ENCODE measurements at places on chromosomes 11 and 22. TPM values are rescaled to one million over a fixed set of nuclear protein-coding genes. Genes with fewer than 3 reads are reported as not detected.

Gene LRRC56
- 0.54 TPM for total RNA-seq

Gene SCUBE1
- total RNA-seq, result 7.4 TPM

Gene OR56A1
- not detected for total RNA-seq

Gene KCNE3
- 1.2 TPM for total RNA-seq

Gene DRD2
- total RNA-seq, result 0.11 TPM

Gene GVQW3
- 3.3 TPM for total RNA-seq

Gene RIMBP3B
- 0.22 TPM for total RNA-seq

Gene PKP3
- total RNA-seq, result 1.2 TPM

Gene GTSE1
- total RNA-seq, result 8.4 TPM

Gene KRTAP5-9
- total RNA-seq, result not detected

Gene SLCO2B1
- not detected for total RNA-seq

Gene PIH1D2
- total RNA-seq, result 5.5 TPM

Measured in articular chondrocyte of knee joint (primary cell).